ENCODE measurements at places on chromosomes 3 and 15. TPM values are rescaled to one million over a fixed set of nuclear protein-coding genes. Genes with fewer than 3 reads are reported as not detected.

GRCh38 chr3:172799246-172799645 is 48.7 kb downstream of the ECT2 start:
- H3K27me3 ChIP-seq = no peaks in the 10 kb centered on the region
- peaks cover 1% of the 10 kb centered on the region for H3K4me1 ChIP-seq
- no peak overlapping the region for H3K27ac ChIP-seq
- no peak for DNase-seq
- H3K4me3 ChIP-seq = no peak overlapping the region

DNA sequence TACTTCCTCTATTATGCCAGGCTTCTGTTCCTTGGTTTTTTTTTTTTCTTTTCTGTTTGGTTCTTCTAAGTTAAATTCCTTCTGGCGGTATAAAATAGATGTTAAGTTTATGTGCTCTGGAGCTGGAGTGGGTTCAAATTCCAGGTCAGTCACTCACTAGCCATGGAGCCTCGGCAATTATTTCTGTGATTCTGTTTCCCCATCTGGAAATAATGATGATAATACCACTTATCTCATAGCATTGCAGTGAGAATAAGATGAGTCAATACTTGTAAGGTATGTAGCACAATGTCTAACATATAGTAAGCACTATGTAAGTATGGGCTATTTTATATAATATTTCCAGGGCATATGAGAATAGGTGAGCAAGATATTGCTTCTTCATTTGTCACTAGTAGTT is 33.2 kb upstream of the ZDHHC23 start:
- H3K36me3 ChIP-seq = no peaks in the 10 kb centered on the region
- H3K4me1 ChIP-seq = no peaks in the 10 kb centered on the region
- H3K27ac ChIP-seq = no peak overlapping the region

- no peak for DNase-seq
- no peak overlapping the region for H3K4me3 ChIP-seq
- H3K27ac ChIP-seq = peak overlapping the region; percentile 36
Measured at GRCh38 chr3:162764051-162764807, 1267.6 kb downstream of the OTOL1 start.

- no peaks in the 10 kb centered on the region for H3K36me3 ChIP-seq
- H3K4me1 ChIP-seq = no peaks in the 10 kb centered on the region
- no peak for DNase-seq
- no peaks in the 10 kb centered on the region for H3K27me3 ChIP-seq
- H3K27ac ChIP-seq = no peak overlapping the region
- no peak overlapping the region for H3K4me3 ChIP-seq
Measured at GRCh38 chr3:165210132-165210531, 13.9 kb upstream of the SLITRK3 start.

DNA sequence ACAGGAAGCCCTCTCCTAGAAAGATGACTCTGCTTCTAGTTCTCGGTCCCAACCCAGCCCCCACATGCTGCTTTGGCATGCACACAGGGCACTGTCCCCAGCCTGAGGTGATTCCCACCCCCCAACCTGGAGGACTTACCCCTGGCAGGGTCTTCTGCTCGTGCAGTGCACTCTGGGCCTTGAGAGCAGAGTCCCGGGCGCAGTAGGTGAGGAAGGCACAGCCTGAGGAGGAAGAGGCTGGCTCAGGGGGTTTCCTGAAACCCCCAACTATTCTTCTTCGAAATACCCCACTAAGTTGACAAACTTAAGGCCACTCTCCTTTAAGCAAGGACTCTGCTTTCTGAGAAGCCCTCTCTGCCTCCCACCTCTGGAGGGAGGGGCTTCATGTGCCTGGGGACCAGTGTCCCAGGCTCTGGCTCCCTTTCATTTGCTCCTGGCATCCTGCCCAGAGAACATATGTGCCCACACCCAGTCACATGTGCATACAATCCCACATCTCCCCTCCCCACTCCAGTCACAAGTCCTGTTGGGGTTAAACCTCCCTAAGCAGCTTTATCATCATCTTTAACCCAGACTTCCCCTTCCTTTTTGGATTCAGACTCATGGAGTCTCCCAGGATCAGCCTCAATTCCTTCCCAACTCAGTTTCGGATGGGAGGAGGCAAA is 4.1 kb downstream of the CELF6 start:
- no peak overlapping the region for H3K27ac ChIP-seq
- peak; percentile 22 for DNase-seq
- no peaks in the 10 kb centered on the region for H3K4me1 ChIP-seq
- no peaks in the 10 kb centered on the region for H3K36me3 ChIP-seq
- no peak overlapping the region for H3K4me3 ChIP-seq

DNA sequence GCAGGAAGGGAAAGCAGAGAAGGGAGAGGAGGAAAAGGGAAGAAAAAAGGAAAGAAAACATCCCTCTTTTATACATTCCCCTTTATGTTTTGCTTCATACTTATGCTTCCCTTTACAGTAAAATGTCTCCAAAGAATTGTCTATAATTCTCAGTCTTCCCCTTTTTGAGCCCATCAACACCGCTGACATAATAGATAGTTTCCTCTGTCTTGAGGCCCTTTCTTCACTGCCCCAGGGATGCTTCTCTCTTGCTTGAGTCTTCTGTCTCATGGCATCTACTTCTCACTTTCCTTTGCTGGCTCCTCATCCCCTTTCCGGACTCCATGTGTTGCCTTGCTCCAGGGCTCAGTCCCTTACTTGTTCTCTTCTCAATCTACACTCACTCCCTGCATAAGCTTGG is 99.7 kb upstream of the DAZL start:
- no peaks in the 10 kb centered on the region for H3K27me3 ChIP-seq
- H3K4me1 ChIP-seq = no peaks in the 10 kb centered on the region
- H3K27ac ChIP-seq = no peak overlapping the region
- no peak overlapping the region for H3K4me3 ChIP-seq
- DNase-seq = no peak

DNA sequence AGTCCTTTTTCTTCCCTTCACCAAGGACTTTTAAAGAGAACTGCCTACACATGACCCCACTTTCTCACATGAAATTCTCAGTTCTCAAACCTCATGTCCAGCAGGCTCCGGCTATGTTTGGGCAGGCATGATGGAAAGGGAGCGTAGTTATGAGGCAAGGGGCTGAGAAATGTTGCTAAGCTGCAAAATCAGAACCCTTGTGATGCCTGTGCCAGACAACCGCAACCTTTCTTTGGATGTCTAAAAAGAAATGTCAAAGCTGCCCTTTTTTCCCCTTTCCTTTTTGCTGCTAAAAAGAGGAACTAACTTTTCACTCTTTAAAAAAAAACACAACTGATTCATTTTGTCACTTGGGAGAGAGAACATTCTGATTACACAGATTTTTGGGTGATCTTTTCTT is 19.2 kb downstream of the GNB4 start:
- H3K27me3 ChIP-seq = no peaks in the 10 kb centered on the region
- H3K4me1 ChIP-seq = no peaks in the 10 kb centered on the region
- H3K27ac ChIP-seq = no peak overlapping the region
- H3K4me3 ChIP-seq = no peak overlapping the region
- DNase-seq = no peak

GRCh38 chr3:13662238-13662847 is 113.4 kb downstream of the FBLN2 start:
- H3K27ac ChIP-seq = no peak overlapping the region
- H3K4me1 ChIP-seq = no peaks in the 10 kb centered on the region
- peaks cover 6% of the 10 kb centered on the region for H3K27me3 ChIP-seq
- DNase-seq = no peak

The ACTC1 gene
- total RNA-seq = 1.7 TPM

The GP5 gene
- total RNA-seq = 0.27 TPM

The CGNL1 gene
- total RNA-seq = 13.7 TPM

All from hepatocyte (in vitro differentiated cells).